Activated T-cell treated with anti-CD3 and anti-CD28 coated beads for 4 hours (primary cell): ENCODE measurements at places on chromosomes 2 and 18.

- DNase-seq, result no peak
These were observed 10.3 kb upstream of the FZD7 start for GRCh38 chr2:202023198-202023903.

DNA sequence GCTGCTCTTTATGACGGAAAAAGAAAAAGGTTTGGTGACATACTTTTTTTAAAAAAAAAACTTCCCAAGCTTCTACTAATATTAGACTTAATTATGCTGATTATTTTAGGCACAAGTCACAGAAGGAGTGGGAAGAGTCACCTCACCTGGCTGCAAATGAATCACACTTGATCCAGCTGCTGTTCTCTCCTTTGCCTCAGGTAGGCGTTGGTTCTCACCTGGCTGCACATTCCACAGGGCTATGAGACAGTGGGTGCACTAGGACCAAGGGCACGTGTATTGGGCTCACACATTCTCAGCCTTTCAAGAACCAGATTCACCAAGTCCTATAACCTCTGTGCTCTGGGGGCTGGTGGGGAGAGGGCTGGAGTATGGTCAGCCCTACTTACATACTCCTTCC, 93.3 kb downstream of the TGFA start:
- DNase-seq, result no peak

DNA sequence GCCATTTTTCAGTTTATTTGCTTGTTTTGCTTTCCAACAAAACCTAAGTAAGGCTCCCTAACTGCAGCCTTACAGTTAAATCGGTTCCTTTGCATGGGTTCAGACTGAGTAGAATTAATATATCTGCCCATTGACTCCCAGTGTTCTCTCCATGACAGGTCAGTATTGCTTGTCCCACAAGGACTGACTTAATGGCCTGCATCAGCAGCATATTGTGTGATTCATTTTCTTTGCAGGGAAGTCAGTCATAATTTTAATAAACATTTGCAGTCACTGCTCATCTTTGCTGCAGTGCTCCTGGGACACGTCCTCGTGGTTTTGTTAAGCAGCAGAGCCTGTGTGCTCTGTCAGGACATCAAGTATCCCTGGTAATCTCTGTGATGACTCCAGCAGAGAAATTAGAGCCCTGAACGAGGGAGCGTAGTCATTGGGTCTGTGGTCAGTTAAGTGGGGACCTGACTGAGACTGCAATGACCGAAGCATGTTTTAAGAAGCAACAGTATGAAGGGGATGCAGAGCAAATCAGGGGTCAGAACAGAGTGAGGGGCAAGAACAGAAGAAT, 93.3 kb downstream of the CDH20 start:
- no peak for DNase-seq

DNA sequence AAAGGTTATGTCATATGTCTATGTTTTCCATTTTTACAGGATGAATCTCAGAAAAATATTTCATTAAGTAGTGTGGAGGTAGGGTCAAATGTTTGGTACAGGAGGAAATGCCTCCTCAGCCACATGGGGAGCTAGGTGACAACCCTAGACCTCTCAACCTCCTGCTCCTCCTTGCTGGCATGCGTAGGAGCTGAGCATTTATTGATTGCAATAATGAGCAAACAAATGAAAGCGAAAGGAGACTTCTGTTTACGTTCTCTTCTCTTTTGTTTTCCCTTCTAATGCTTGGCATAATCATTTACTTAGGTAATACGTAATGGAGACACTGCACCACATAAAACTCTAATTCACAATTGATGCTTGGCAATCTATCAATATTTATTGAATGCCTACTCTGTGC, 95.1 kb upstream of the CCBE1 start:
- DNase-seq, result no peak
